ENCODE measurements at places on chromosomes 5 and 9. TPM values are rescaled to one million over a fixed set of nuclear protein-coding genes. Genes with fewer than 3 reads are reported as not detected.

POU4F3 gene
- not detected for polyA plus RNA-seq

HCN1 gene
- polyA plus RNA-seq, result not detected

SPINK7 gene
- polyA plus RNA-seq, result not detected

JAKMIP2 gene
- polyA plus RNA-seq, result 1.1 TPM

C9orf153 gene
- polyA plus RNA-seq, result 0.18 TPM

PLAC8L1 gene
- polyA plus RNA-seq, result not detected

GRCh38 chr9:20884985-20885593 lies 146.4 kb downstream of the HACD4 start:
- H3K4me1 ChIP-seq, result no peaks in the 10 kb centered on the region
- H3K4me3 ChIP-seq, result no peak overlapping the region
- H3K36me3 ChIP-seq, result peaks cover 2% of the 10 kb centered on the region
- no peaks in the 10 kb centered on the region for H3K27me3 ChIP-seq
- peak; percentile 9 for DNase-seq

GRCh38 chr5:152477536-152477935 lies 72.5 kb upstream of the NMUR2 start:
- DNase-seq, result no peak
- H3K4me1 ChIP-seq, result no peaks in the 10 kb centered on the region
- no peak overlapping the region for H3K4me3 ChIP-seq
- H3K36me3 ChIP-seq, result no peaks in the 10 kb centered on the region
- H3K27ac ChIP-seq, result no peak overlapping the region
- H3K27me3 ChIP-seq, result peaks cover 8% of the 10 kb centered on the region

- no peaks in the 10 kb centered on the region for H3K36me3 ChIP-seq
- H3K27ac ChIP-seq, result no peak overlapping the region
- H3K27me3 ChIP-seq, result peaks cover 9% of the 10 kb centered on the region
- H3K4me3 ChIP-seq, result no peak overlapping the region
Observed at GRCh38 chr9:104091708-104092107, 2.4 kb upstream of the SMC2 start.

DNA sequence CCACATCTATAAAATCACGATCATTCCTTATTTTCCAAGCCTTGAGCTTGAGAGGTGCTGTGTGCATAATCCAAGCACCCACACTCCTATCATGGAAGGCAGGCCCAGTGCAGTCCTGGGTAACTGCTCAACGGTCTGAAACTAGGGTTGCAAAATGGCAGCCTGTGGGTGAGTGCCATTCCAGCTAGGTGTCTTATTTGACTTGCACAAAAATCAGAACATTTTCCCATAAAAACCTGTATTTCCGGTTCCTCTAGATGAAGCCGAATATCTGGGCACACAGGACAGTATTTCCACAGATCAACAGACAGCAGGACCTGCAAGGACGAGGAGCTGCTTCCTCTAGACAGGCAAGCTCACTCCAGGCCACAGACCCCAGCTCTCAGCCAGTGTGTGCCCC lies 588.8 kb downstream of the BNC2 start:
- DNase-seq, result no peak
- no peaks in the 10 kb centered on the region for H3K36me3 ChIP-seq
- no peak overlapping the region for H3K4me3 ChIP-seq
- H3K4me1 ChIP-seq, result no peaks in the 10 kb centered on the region
- H3K27me3 ChIP-seq, result no peaks in the 10 kb centered on the region

- no peak for DNase-seq
- H3K27me3 ChIP-seq, result no peaks in the 10 kb centered on the region
- no peak overlapping the region for H3K4me3 ChIP-seq
Observed at GRCh38 chr5:9455826-9456434, 89.9 kb downstream of the SEMA5A start.

GRCh38 chr5:33311893-33312292 lies 128.9 kb upstream of the TARS1 start:
- no peak overlapping the region for H3K4me3 ChIP-seq
- no peak for DNase-seq
- no peaks in the 10 kb centered on the region for H3K27me3 ChIP-seq
- peaks cover 2% of the 10 kb centered on the region for H3K4me1 ChIP-seq

- no peak for DNase-seq
- H3K4me1 ChIP-seq, result no peaks in the 10 kb centered on the region
- no peak overlapping the region for H3K27ac ChIP-seq
- no peak overlapping the region for H3K4me3 ChIP-seq
Observed at GRCh38 chr5:170491479-170491878, 12.3 kb upstream of the KCNIP1 start.

- no peaks in the 10 kb centered on the region for H3K4me1 ChIP-seq
- no peak overlapping the region for H3K27ac ChIP-seq
- H3K36me3 ChIP-seq, result no peaks in the 10 kb centered on the region
- no peaks in the 10 kb centered on the region for H3K27me3 ChIP-seq
- no peak overlapping the region for H3K4me3 ChIP-seq
- DNase-seq, result no peak
Observed at GRCh38 chr5:9445826-9446388, 100.0 kb downstream of the SEMA5A start.

DNA sequence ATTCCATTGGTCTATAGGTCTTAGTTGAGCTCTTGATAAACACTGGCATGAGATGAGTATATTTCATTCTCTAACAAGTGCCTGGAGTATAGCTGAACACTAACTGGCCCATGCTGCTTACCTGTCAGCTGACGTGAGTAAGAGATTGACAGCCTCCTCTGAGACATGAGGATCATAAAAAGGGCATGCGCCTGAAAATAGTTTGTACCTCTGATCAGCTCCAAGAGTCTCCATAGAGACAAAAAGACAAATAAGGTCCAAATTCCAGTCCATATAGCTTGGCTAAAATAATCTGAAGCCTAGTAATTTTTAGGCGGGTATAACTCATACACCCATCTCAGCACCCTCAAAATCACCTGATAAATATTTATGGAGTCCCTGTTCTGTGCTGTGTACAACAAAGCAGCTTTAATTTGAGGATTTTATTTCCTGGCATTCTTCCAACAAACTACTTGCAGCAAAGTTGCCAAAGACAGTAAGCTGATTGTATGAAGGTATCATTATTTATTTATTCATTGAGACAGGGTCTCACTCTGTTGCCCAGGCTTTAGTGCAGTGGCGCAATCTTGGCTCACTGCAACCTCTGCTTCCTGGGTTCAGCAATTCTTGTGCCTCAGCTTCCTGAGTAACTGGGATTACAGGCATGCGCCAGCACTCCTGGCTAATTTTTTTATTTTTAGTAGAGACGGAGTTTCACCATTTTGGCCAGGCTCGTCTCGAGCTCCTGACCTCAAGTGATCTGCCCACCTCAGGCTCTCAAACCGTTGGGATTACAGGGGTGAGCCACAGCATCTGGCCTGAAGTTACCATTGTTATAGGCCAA lies 16.2 kb upstream of the FSD1L start:
- H3K36me3 ChIP-seq, result no peaks in the 10 kb centered on the region
- no peaks in the 10 kb centered on the region for H3K27me3 ChIP-seq
- no peak overlapping the region for H3K27ac ChIP-seq
